ENCODE measurements at places on chromosomes 5 and 9.

DNA sequence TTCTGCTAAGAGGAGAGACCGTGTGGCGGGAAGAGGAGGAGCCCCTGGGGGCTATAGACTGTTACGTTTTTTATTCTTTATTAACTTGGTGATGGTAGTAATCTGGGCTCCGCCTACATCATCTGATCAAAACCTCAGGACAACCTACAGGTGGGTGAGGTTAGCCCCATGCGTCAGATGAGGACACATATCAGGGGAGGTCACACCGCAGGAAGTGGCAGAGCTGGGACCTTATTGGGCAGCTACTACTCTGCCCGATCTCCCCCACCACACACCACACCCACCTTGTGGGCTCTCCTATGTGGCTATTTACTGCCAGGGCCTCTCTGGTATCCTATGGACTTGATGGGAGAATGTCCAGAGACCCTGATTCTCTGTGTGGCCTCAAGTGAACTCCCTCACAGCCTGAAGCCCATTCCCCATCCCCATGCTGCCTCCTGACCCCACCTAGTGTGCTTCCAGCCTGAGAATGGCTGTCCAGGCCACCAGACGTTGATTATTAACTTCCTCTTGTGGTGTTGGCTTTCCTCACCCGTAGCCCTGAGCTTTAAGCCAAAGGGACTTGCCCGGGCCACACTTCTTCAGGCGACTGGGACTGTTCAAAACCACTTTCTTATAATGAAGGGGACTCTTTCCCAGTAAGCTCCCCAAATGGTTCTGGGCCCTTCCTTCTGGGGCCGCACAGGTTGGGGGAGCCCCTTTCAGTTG lies 8.2 kb downstream of the UNC5A start:
- no peak for DNase-seq

- DNase-seq, result no peak
Measured at GRCh38 chr9:34884747-34885189, 73.3 kb upstream of the PHF24 start.

DNA sequence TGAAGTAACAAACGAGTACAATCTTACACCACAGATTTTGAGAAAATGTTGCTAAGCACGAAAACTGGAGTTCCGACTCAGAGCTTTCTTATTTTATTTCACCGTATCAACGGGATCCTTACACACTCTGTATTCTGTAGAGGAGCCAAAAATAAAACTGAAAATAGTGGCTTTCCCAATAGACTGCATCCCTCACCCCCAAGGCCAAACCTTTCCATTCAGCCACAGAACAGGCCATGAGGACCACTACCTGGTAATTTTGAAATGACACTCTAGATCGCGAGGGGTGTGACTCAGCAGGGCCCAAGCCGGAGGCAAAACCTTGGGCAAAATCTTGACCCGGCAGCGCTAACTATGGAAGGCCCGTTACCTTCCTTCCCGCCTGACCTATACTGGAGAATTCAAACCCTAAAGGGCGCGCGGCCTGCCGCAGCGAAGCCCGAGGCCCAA lies 432 bp downstream of the HSPA9 start:
- no peak for DNase-seq

DNA sequence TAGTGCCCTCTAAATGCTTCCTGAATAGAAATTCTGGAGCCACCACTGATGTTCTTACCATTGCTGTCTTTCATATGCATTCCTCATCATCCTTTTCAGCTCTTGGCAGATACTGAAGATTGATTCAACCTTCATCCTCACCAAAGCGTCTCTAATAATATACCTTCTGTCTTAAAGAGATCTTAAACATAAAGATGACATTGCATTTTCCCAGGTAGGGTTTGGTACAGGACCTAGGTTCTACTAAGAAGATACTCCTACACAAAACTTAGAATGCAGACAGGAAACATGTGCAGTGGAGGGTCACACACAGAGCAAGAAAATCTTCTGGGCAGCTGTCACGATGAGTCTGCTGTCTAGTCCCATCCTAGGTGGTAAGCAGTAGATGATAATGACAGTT lies 41.0 kb upstream of the RPS23 start:
- DNase-seq, result no peak

- DNase-seq, result no peak
Measured at GRCh38 chr5:573206-573605, 38.9 kb upstream of the CEP72 start.

DNA sequence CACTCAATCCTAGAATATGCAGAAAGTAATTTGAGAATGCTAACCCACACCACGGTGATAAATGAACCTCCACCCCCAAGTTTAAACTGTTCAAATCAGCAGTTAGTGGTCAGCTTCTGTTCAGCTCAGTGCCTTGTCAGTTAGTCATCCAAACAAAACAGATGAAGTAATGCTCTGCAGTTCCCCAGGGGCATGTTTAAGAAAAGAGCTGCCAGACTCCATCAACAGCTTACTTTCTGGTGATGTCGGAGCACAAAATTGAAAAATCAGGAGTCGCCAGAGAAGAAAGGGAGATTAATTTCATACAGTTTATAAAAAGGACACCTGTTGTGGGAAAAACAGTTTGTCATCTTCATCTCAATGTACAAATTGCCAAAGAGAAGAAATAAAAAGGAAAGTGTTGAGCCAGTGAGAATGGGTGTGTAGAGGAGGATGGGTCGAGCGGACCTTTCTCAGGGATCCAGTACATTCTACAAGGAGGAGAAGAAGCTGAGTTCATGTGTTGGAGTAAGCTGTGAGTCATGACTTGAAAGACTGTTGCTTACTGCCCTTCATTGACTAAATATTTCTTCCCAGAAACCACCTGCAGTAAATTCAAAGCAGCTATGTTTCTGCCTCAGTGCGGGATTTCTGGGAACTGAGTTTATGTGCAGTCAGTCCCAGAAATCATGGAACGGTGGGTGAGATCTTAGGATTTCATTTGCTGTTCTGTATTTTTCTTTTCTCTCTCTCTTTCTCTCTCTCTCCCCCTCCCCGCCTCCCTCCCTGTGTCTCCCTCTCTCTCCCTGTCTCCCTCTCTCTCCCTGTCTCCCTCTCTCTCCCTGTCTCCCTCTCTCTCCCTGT lies 13.7 kb downstream of the TRIO start:
- DNase-seq, result no peak

DNA sequence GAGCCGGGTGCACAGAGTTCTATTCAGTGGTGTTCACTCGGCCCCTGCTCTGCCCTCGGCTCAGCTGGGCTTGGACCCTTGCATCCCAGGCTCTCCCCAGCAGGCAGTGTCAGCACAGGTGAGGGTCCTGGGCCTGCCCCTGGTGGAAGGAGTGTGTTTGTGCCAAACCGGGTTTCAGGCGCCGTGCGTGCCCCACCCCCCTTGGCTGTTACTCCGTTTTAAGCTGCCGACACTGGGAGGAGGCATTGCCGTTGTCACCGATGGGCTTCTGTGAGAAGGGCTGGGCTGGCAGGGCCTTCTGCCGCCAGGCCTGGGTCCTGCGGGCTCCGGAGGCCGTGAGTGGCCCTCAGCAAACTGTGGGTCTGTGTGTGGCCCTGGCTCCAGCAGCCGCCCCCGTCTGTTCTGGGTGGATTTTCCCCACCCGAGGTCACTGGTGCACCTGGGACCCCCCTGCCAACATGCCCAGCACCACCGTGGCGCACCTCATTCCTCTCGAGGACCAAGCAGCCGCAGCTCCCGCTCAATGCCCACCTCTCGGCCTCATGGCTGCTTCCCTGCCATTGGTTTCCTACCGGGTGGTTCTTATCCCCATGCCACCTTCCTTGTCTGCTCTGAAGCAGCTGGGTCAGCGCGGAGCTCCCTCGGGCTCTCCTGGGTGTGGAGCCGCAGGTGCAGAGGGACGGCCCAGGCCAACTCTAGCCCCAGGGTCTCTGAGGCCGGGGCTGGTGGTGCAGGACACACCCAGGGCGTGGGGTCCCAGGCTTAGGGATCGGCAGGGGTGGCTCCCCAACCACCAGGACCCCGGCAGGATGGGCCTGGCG lies 44.3 kb upstream of the EXOC3 start:
- no peak for DNase-seq

DNA sequence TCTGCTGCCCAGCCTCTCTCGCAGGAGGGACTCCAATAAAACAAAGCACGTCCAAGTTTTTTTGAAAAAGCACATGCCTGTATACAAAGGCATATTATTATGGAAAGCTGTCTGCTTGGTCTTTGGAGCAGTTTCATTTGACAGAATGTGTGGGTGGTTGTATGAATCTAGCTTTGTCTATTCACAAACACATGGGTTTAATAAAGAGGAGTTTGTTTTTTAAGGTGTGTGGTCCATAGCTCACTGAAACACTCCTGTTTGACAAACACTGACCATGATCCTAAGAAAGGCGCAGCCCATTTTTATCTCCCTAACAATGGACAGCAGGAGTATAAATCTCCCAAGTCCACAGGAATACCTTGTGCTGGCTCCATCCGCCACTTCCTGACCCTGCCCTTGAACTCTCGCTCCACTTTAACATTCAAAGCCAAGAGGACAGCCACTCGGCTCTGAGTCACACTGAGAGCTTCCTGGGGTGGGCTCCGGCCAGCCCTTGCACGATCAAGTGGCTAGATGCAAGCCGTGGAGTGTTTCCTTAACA lies 371.9 kb downstream of the EBF1 start:
- DNase-seq, result no peak

DNA sequence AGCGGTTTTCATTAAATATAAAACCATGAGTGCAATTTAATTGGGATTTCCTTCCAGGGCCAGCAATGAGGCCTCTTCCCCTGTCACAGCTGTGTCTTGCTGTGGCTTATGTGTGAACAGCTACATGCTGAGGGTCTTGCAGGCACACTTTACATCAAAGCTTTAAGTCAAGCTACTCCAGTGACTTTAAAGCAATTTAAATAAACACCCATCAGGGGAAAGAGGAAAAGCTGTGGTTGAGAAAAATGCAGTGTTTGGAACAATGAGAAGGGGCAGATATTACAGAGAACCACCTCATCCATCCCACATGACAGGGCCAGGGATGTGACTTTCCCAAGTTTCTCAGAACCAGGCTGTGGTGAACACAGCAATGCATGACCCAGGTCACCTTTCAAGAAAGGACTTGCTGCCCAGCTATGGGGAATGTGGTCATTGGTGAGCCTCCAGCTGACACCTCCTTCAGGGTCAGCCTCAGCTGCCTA lies 115.9 kb upstream of the LPAR1 start:
- DNase-seq, result no peak

DNA sequence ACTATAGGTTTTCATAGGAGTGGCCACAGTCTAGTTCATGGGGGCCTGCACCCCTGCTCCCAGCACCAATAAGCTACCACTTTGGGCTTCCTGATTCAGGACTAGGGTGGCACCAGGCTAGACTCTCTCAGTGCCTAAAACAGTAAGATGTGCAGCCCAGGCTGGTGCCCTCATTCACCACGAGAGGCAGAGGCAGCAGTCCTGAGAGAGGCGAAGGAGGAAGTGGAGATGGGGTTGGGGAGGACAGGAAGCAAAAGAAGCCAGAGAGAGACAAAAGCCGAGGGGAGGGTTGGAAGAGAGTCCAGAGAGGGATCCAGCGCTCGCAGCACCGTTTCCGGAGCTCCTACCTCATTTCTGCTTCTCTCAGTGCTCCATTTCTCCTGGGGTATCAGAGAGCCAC lies 180.9 kb downstream of the MED10 start:
- DNase-seq, result no peak

- no peak for DNase-seq
Measured at GRCh38 chr5:94467954-94468930, 150.2 kb downstream of the KIAA0825 start.

DNA sequence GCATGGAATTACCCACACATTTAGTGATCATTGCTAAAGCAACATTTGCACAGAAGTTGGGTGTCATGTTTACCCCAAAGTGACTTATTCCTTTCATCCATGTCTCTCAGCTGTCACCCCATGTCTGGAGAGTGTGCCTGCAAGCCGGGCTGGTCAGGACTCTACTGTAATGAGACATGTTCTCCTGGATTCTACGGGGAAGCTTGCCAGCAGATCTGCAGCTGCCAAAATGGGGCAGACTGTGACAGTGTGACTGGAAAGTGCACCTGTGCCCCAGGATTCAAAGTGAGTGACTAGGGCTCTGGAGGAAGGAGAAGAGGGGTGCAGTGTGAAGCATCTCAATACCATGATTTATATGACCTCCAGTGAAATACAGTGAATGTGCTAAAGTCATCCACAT lies 99.9 kb upstream of the PRRC1 start:
- no peak for DNase-seq

DNA sequence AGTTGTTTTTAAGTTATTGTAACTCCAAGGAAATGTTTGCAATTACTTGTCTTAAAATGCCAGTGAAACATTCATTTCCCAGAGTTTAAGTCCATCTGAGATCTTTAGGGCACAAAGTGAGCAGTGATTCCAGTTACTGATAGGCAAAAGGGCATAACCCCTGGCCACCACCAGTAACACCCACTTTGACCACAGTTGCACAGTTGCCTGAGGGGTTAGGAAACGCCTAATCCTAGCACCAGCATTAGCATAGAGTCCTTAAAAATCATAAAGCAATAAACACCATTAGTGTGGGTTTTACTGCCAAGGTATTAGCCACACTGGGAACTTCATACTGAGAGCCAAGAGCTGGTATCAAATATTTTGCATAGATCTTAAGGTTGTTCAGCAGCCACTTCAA lies 143.9 kb downstream of the SNCAIP start:
- no peak for DNase-seq

DNA sequence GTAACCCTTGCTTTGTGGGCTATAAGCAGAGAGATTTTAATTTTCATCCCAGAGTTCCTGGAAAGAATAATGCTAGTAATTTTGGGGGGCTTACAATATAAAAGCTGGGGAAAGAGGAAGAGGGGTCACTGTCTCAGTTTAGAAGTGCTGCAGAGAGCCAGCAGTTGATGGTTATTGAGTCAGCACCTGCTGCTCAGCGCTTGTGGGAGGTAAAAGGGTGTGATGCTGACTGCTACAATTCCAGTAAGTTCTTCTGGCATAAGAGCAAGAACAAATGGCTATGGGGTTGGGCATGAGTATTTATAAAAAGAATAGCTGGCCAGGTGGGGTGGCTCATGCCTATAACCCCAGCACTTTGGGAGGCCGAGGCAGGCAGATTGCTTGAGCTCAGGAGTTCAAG lies 88.5 kb downstream of the MAST4 start:
- no peak for DNase-seq

DNA sequence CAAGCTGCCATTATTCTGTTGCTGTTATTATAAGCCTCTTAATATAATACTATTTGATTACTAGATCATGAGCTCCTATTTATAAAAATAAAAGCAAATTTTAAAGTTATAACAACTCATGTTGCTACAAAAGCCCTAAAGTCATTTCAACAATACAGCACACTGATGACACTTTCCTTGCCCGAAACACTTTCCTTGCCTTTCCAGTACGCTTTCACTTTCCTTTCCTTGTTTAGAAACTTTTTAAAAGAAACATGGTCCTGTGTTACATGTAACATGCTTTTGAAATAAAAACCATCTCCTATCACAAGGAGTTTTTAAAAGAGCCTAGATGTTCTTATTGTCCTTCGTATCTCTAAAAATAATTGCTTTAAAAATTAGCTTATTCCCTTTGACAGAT lies 688.4 kb downstream of the PTPRD start:
- DNase-seq, result no peak

- DNase-seq, result no peak
Measured at GRCh38 chr5:152380415-152381123, 24.5 kb downstream of the NMUR2 start.

Data from omental fat pad (tissue), 4 donors.